SJCRH30 (cell line): ENCODE measurements at places on chromosomes 1 and 21.

DNA sequence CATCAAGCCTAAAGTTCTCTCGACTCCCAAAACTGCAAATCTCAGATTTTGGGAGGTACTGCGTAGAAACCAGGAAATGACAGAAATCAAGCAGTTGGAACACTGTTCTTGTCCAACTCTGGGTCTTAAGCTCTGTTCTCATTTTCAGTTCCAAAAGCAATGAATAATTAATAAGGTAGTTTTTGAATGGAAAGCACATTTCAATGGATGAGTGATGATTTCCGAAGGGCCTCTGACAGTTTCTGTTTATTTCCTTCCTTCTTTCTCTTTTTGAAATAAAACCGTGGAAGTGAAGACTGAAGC, 20.9 kb upstream of the TARBP1 start:
- no peak for DNase-seq

GRCh38 chr21:21079646-21080045, 81.4 kb downstream of the NCAM2 start:
- DNase-seq = no peak

- DNase-seq = no peak
These were observed 20.8 kb upstream of the RLF start for GRCh38 chr1:40140211-40140973.

GRCh38 chr1:1616045-1616790, 918 bp downstream of the MIB2 start:
- DNase-seq = no peak

DNA sequence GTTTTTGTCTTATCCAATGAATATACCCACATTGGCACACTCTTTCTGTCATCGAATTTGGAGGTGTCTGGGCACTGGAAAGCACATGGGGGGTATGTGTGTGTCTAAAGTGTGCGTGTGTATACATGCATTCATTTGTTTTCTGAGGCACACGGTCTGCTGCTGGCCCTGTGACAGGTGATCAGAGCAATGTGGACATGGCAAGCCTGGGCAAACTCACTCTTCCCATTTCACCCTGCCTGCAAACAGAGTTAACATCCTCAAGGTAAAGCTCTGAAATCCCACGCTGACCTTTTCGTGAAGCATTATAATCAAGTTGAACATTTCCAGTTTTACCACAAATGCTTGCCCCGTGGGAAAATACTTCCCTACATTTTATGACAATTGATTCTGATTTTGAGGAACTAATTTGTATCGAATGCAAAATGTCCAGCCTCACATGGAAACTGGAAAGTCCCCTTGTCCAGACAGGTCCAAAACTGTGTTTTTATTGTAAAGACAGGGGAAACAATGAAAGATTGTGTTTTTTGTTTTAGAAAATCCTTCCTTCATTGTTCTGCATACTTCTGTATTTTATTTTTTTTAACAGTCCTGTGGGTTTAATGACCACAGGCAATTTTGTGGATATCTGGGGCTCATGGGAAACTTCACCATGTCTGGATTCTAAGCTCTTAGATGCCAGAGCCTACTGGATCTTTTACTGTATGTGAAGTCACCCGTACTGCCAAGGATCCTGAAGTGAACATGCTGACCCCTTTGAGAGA, 160.9 kb downstream of the PBX1 start:
- DNase-seq = no peak

- peak; percentile 98 for DNase-seq
These were observed at the start of gene GPR3 for GRCh38 chr1:27392096-27392777. Gene GPR3 (plus strand): TSS chr1:27392622. CDS start chr1:27393799, 1,177 bp downstream.

DNA sequence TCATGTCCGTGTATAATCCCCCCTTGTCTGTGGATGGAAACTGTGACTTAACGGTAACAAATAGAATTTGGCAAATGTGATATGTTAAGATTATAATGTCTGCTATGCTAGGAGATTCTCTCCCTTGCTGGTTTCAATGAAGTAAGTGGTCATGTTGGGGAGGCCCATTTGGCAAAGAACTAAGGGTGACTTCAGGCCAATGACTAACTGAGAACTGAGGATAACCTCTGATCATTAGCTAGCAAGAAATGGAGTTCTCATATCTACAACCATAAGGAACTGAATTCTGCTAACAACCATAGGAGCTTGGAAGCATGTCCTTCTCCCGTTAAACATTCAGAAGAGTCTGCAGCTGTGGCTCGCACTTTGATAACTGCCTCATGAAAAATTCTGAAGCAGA, 2.3 kb downstream of the IFI44L start:
- DNase-seq = no peak
